Activated CD4-positive, alpha-beta T cell treated with anti-CD3 and anti-CD28 coated beads for 1 hour (primary cell): ENCODE measurements at places on chromosomes 4 and X.

- DNase-seq, result no peak
Observed at GRCh38 chr4:55183926-55184599, 58.7 kb upstream of the KDR start.

DNA sequence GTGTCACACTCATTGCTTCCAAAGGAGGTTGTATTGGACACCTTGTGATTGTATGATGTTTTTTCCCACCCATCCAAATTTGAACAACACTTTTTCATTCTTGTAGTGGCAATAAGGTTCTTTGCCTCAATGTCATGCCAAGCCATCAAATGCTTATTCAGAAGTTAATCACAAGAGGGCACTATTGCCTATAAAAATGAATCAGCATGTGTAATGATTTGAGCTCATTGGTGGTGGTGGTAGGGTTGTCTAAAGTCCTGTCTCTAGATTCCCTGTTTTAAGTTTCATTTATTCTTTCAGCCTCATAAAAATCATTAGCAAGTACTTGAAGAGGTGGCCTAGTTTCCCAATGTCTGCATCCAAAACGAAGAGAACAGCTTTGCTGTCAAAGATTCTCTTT is 37.0 kb downstream of the IRS4 start:
- no peak for DNase-seq

GRCh38 chrX:153379971-153380581 is 21.1 kb downstream of the PNMA6E start:
- no peak for DNase-seq

GRCh38 chrX:2650865-2651264 is 40.2 kb upstream of the CD99 start:
- DNase-seq, result no peak

- no peak for DNase-seq
Observed at GRCh38 chr4:15240764-15241163, 187.1 kb upstream of the C1QTNF7 start.

DNA sequence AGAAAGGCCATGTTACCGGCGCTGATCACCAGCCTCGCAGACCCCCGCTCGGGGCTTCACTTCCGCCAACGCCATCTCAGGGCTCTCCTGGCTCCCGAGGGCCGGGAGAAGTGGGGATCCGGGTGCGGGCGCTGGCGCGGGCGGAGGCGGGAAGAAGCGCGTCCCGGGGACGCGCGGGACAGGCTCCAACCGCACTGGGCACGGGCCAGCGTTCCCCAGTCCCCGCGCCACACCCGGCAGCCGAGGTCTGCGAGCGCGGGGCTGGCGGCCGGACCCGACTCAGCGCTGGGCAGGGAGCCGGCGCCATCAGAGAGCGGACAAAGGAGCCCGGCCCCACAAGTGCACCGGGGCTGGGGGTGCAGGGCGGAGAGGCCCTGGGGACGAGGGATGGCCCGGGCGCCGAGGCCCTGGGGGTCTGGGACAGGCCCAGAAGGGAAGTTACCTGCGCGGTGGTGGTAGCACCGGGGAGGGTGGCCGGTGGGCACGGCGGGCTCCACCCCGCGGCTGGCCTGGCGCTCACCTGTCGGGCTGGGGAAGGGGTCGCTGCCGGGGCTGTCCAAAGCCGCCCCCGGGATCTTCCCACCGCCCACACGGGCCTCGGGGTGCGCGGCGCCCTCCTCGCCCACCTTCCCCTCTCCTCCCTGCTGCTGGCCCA is 449 bp downstream of the CTPS2 start:
- DNase-seq, result no peak

DNA sequence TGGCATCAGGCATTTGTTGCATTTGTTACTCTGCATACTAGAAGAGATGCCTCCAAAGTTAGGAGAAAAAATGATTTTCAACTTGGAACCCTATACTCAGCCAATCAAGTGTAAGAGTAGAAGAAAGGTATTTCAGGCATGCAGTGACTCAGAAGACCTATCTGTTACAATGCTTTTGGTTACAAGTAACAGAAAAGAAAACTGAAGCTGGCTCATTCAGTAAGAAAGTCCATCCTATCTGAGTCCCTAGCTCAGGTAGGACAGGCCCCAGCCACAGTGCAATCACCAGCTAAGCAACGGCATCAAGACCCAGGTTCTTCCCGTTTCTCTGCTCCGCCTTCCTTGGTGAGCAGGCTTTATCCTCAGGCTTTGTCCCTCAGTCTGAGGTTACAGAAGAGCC is 23.3 kb downstream of the MECP2 start:
- no peak for DNase-seq

GRCh38 chrX:119512146-119512800 is 44.0 kb downstream of the SLC25A5 start:
- no peak for DNase-seq

DNA sequence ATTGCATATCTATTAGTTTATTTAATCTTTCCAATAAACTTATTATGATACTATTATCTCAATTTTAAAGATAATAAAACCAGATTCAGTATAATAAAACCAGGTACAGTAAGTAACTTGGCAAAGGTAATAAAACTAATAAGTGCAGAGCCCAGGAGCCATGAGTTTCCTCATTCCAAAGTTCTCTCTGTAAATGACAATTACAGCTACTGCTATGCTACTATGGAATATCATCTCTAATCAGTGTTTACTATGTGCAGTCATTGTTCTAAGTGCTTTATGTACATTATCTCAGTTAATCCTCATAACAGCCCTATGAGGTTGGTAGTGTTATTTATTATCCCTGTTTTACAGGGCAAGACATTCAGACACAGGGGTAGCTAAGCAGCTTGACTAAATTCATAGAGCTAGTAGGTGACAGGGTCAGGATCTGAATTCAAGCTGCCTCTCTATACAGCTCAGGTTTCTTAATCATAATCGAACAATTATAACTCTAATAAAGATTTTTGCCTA is 285.0 kb upstream of the PITX2 start:
- DNase-seq, result no peak

GRCh38 chrX:56726605-56727004 is 2.4 kb upstream of the NBDY start:
- no peak for DNase-seq

DNA sequence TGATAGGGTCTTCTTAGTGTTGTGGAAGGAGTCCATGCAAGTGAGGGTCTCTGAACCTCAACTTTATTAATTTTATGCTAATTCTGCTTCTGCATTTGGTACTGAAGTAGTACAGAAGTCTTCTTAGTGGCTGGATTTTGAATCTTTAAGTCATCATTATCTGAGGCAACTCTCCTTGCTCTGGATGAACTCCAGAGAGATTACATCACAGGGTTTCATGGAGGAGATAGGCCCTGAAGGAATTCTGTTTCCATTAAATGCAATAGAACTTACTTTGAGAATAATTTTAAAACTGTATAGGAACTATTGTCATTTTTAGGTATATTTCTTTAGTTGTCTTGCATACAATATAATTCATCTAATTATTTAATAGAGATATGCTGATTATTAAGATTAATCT is 451.2 kb downstream of the FAT4 start:
- no peak for DNase-seq

DNA sequence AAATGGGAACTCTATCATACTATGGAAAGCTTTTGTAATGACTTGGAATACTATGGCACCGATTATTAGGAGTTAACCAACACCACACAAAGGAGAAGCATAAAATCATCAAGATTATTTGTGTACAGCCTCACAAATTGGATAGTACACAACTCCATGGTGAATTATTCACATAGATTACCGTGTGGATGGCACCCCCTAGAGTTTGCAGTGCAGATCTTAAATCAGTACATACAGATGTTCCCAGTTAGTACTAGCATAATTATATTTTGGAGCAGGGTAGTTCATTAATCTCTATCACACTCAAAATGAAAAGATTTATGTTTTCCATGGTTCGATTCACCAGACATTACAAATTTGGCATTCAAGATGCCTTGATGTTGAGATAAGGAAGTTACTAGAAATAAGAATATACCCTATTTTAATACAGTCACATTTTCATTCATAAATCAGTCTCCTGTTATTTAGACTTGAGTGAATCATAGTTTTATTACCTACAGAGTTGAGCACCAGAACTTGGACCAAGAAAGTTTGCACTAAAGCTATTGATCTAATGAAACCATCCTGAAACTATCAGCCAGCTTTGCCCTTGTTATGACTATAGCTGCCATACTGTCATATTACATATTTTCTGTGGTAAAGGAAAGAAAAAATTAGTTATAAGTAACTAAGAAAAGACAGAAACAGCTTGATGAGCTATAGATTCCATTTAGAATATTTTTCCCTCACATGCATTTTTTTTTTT is 531.8 kb downstream of the GLUD2 start:
- DNase-seq, result no peak

DNA sequence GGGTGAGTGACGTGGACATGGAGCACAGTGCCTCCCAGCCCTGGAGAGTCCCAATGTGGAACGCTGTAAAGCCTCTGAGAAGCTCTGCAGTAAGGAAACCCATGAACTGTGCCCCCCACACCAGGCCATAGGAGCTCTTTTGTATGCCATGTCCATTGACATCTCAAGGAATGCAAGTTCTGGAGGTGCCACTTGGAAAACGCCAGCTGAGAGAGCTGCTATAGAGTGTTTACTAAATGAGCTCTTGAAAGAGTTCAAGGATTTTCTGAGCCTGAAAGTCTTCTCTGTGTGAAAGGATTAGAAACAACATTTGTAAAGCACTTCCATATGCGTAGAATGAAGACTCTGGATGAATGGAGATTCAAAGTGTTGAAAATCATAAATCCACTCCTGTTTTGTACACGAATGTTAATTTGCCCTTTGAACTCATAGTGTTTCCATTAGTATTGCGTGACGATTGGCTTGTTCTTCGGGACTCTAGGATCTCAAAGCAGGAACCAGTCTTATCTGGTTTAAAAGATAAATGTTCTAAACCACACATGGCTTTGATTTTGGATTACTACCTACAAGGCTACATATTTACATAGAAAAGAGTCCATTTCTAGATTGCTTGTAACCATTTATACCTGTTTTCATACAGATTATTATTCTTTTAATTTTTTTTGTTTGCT is 41.8 kb upstream of the STOX2 start:
- no peak for DNase-seq

- no peak for DNase-seq
Observed at GRCh38 chrX:100717363-100717762, 14.6 kb downstream of the SYTL4 start.

- DNase-seq, result no peak
Observed at GRCh38 chr4:129326571-129327460, 230.9 kb downstream of the C4orf33 start.

DNA sequence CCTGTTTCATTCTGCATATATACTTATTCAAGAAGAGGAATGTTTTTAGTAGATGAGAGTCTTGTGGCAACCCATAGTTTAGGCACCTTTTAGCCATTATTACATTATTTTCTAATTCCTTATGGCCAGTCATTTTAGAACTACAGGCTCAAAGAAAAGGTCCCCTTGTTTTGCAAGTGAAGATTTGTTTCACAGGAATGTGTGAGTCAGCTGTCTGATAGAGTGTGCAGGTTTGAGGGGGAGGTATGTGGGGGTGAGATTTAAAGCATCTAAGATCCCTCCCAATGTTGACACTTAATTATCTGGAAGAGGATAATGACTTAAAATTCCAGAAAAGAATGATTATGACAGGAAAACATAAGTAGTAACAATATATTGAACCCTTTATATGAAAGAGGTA is 495.6 kb downstream of the KCNIP4 start:
- no peak for DNase-seq

DNA sequence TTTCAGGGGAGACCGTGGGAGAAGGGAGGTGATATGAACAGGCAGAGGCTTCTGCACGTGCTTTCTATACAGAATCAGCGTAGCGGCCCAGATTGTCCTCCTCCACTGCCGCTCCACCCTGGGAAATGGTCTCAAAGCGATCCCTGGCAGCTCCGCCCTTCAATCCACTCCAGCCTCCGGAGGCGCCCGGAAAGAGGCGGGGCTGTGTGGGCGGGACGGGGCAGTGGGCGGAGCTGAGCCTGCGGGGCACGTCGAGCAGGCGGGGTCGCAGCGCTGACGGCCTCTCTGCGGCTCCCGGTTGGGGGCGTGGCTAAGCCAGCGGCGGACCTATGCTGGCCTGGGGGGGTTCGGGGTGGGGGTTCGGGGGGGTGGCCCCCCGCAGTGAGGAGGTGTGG is 210 bp upstream of the SMIM10L2A start:
- peak; percentile 78 for DNase-seq

GRCh38 chr4:81131066-81131465 is 84.0 kb downstream of the PRKG2 start:
- DNase-seq, result no peak

- no peak for DNase-seq
Observed at GRCh38 chrX:77061545-77061944, 385.6 kb upstream of the FGF16 start.

- no peak for DNase-seq
Observed at GRCh38 chr4:76090241-76090691, 15.8 kb downstream of the ART3 start.

- DNase-seq, result no peak
Observed at GRCh38 chrX:118855681-118856310, 32.2 kb downstream of the ZCCHC12 start.

DNA sequence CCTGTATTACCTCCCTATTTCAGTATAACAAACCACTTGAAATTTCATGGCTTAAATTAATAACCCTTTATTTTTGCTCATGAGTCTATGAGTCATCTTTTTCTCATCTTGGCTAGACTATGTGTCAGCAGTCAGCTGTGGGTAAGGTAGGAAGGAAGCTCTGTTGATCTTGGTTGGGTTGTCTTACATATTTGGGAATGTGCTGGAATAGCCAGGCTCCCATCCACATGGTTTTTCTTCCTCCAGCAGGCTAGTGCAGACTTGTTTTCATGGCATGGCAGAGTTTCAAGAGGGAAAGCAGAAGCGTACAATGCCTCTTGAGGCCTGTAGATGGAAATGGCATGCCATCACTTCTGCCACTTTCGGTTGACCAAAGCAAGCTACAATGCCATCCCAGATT is 89.7 kb downstream of the LINC00632 start:
- DNase-seq, result no peak

- no peak for DNase-seq
Observed at GRCh38 chrX:9865804-9866472, 79.7 kb downstream of the SHROOM2 start.

DNA sequence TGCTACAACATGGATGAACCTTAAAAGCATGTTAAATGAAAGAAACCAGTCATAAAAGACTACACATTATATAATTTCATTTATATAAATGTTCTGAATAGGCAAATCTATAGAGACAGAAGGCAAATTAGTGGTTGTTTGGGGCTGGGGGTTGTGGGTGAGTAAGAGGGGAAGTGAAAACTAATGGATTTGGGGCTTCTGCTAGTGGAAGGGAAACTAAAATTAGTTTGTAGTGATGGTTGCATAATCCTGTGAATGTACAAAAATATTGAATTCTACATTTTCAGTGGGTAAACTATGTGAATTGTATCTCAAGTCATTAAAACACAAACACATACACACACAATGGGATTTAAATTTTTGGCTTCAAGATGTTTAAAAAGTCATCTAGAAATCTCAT is 25.4 kb upstream of the LIMCH1 start:
- no peak for DNase-seq

GRCh38 chrX:20361890-20362262 is 95.2 kb upstream of the RPS6KA3 start:
- no peak for DNase-seq
